ENCODE measurements at places on chromosomes 13 and 19. TPM values are rescaled to one million over a fixed set of nuclear protein-coding genes. Genes with fewer than 3 reads are reported as not detected.

- no peaks in the 10 kb centered on the region for H3K36me3 ChIP-seq
- H3K27me3 ChIP-seq: no peaks in the 10 kb centered on the region
- no peak overlapping the region for H3K4me3 ChIP-seq
These were observed 471.7 kb downstream of the EFNB2 start for GRCh38 chr13:106063591-106064313.

GRCh38 chr13:76029706-76030105 is 393.6 kb downstream of the LMO7 start:
- no peaks in the 10 kb centered on the region for H3K4me1 ChIP-seq
- DNase-seq: no peak
- H3K4me3 ChIP-seq: no peak overlapping the region

DNA sequence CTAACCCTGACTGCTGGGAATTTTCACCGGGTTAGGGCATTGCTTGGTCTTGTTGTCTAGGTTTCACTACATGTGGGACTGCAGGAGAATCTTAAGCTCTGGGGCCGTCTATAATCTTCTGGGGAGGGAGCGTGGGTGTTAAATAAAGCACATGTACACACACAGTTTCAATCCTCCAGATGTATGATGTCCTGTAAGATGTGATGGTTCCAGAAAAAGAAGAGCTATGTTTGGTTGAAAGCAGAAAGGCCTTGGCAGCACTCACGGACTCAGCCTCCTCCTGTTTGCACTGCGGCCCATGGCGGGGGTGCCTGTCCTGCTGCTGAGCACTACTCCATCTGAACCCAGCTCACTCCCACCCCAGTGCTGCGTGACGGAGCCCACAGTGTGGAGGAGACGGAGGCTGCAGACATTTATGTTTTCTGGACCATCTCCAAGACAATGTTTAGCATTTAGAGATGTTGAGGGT is 343.5 kb downstream of the TEX29 start:
- H3K36me3 ChIP-seq: no peaks in the 10 kb centered on the region
- H3K4me3 ChIP-seq: no peak overlapping the region
- H3K4me1 ChIP-seq: no peaks in the 10 kb centered on the region
- no peak overlapping the region for H3K27ac ChIP-seq

AXL gene
- total RNA-seq: 0.92 TPM

NMRK2 gene
- total RNA-seq: not detected

CRB3 gene
- not detected for total RNA-seq

Measured in A673 (cell line).